Activated T-cell treated with anti-CD3 and anti-CD28 coated beads, Interleukin-2, amount 50 U/mL, for 48 hours (primary cell): ENCODE measurements at places on chromosomes 3 and 15.

- DNase-seq, result no peak
Measured at GRCh38 chr15:39327005-39327730, 253.7 kb upstream of the THBS1 start.

GRCh38 chr3:8648909-8649741 lies 4.5 kb upstream of the SSUH2 start:
- no peak for DNase-seq

DNA sequence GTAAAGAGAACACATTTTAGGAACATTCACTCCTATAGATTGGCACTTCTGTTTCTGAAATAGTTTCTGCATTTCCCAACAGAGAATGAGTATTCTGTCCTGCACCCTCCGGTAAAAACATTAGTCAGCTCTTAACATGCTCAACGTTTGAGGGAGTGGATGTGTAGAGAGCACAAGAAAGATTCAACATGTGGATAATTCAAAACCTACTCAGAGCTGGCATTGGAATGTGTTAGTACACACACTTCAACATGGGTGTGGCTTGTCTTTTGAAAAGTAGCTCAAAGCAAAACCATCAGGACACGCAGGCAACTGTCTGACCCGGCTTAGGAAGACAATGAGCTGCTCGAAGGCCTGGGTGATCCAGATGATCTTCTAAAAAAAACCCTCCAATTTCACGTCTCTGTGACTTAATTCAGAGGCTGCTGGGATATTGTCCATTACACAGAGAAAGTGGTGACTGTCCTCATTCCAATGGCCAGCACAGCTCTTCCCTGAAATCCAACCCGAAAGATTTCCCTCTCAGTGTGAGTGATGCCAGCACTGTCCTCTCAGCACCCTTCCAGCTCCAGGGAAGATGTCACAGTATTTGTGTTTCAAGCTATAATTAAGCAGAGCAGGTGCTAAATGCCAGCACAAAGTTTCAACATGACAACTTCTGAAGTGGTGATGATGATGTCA lies 18.1 kb downstream of the FBN1 start:
- DNase-seq, result no peak

GRCh38 chr3:103511891-103512290 lies 1077.1 kb downstream of the ZPLD1 start:
- no peak for DNase-seq

GRCh38 chr3:167913219-167913835 lies 177.8 kb downstream of the SERPINI1 start:
- no peak for DNase-seq

DNA sequence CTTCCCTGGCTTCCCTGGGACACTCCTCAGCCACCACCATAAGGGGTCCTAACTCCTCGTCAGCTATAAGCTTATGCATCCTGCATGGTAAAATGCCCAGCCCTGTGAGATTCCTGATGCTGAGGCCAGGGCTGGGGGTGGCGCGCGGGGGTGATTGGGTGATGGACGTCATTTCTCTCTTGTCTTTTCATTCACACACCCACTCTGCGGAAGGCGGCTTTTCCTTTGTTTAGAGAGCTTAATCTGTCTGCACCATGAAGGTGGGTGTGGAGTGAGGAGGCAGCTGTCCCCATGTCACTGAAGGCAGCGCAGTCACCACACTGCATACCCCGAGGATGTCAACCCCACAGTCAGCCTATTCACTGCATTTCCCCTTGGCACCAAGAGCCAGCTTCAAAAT lies 110.0 kb upstream of the NSMCE3 start:
- no peak for DNase-seq

DNA sequence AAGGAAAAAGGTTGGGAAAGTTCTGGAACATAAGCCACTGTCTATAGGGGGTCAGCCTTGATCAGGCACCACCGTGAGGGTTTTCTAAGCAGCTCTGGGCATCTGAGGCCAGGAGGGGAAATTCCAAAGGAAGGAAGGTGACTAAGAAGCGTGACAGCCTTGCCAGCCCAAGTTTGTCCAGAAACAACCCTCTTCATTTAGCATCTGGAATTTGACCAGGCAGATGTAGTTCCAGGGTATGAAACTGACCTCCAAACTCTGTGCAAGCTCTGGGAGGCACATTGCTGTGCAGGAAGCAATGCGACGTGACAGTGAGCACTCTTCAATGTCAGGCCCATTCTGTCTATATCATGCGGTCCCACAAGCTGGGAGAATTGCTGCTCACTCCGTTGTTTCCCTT lies 85.4 kb upstream of the TPM1 start:
- DNase-seq, result no peak

DNA sequence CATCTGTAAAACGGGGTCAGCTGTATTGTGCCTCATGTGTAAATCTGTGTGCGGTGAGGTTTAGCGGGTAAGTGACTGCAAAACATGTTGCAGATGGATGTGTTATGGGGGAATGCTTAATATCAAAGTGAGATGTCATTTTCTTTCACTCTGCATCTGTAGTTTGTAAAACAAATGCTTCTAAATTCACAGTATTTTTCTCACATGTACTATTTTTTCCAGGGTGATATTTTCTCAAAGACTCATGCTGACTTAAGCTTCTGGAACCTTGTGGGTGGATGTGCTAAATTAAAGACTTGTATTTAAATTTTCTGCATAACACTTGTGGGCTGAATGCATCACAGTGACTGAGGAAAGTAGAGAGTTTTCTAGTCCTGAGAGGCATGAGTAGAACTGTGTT lies 115.2 kb upstream of the TP63 start:
- DNase-seq, result no peak
